Glutamatergic neuron (in vitro differentiated cells): ENCODE measurements at places on chromosomes 11 and 22.

GRCh38 chr11:46676436-46677158 lies 23.8 kb downstream of the ARHGAP1 start:
- DNase-seq = no peak

DNA sequence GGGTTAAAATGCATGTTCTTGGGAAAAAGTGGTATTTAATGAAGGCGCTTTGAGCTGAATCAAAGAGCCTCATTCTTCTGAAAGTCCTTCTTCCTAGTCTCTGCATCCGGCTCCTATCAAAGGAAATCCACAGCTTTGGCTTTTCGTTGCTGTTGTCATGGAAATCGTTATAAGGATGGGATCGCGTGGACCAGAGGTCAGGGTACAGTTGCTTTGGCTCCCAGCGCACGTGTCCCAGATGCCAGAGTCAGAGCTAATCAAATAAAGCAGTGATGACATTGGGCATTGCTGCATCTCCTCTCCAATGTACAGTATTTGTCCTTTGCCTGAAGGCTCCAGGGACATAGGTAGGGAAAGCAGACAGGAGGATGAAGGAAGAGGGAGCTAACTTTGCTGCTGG lies 181.9 kb downstream of the MYO18B start:
- no peak for DNase-seq

- no peak for DNase-seq
Measured at GRCh38 chr11:47248304-47248663, 330 bp downstream of the ACP2 start.

GRCh38 chr11:75816561-75817239 lies 1.7 kb downstream of the UVRAG start:
- no peak for DNase-seq

- no peak for DNase-seq
Measured at GRCh38 chr11:38927993-38928392, 2330.0 kb upstream of the RAG2 start.

- DNase-seq = no peak
Measured at GRCh38 chr11:15886866-15887265, 469.5 kb downstream of the SOX6 start.

DNA sequence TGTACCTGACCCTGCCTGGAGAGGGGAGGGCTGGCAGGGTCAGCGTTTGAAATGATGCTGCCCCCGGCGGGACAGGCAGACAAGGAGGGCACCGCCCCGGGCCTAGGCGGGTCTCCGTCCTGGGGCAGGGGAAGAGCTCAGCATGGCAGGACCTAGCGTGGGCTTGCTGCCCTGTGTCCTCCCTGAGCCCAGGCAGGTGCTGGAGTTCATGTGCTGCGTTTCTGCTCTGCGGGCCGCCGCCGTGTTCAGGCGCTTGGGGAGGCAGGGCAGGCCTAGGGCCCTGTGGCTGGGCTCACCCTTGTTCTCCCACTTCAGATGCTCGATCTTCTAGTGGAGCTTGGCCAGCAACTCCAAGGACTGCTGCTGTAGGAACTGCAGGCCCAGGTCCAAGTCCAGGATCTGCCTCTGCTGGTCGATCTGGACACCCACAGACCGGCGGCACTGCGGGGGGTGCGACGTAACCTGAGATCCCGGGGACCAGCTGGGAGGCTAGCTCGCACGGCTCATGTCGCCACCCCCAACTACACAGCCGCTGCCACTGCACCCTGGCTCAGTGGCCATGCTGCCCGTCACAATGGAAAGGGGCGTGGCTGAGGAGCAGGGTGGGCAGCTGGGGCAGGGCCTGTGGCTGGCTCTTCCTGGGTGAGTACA lies 84.4 kb downstream of the MED15 start:
- no peak for DNase-seq
